Muscle of back (tissue), 13 donors: ENCODE measurements at places on chromosomes 2 and 18. TPM values are rescaled to one million over a fixed set of nuclear protein-coding genes. Genes with fewer than 3 reads are reported as not detected.

Gene RGPD8
- 3.2 TPM for polyA plus RNA-seq

Gene TSGA10
- 3.2 TPM for polyA plus RNA-seq

Gene SLC9A4
- not detected for polyA plus RNA-seq

Gene AQP12B
- 1.1 TPM for polyA plus RNA-seq

Gene MDH1B
- polyA plus RNA-seq = 0.30 TPM

Gene LCT
- not detected for polyA plus RNA-seq

Gene LRRTM4
- 1.6 TPM for polyA plus RNA-seq

Gene CBLN2
- polyA plus RNA-seq = 0.12 TPM

Gene CNDP1
- 0.50 TPM for polyA plus RNA-seq

Gene ALPP
- polyA plus RNA-seq = 0.08 TPM

Gene GRB14
- 2.3 TPM for polyA plus RNA-seq

DNA sequence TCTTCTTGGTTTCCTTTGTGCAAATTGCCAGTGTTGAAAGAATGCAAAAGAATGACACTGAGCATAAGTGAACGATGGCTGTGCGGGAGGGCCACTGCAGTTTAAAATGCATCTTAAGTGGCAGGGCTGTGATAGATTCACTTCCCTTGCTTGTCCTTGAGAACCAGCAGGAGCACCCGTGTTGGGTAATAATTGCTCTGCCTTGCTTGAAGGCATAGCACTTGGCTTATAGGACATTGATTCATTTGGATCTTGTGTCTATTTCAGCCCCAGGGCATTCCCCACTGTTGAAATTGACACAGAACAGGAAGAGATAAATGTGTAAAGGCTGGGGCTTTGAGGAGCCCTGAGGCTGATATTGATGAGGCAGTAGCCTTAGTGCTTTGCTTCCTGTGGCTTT is 1003.7 kb upstream of the GYPC start:
- DNase-seq = no peak

GRCh38 chr2:196534495-196534894 is 105.0 kb upstream of the CCDC150 start:
- no peak for DNase-seq

DNA sequence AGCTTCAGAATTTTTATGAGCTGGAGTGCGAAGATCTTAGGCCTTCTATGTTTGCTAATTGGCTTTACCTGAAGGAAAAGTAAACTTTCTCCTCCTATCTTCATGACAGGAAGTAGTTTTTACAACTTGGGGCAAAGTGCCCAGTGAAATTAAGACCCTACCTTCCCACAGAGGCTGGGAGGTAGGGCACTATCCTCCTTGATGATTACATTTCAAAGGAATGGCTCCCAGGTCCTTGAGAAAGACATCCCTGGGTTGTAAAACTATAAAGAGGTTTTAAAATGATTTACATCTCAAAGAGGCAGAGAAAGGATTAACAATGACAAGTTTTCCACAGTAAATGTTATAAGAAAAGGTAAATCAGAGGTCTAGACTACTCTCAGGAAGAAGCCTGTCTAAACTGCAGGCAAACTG is 155.8 kb downstream of the CDH7 start:
- no peak for DNase-seq

GRCh38 chr18:77108001-77108692 is 24.4 kb downstream of the MBP start:
- peak; percentile 90 for DNase-seq

DNA sequence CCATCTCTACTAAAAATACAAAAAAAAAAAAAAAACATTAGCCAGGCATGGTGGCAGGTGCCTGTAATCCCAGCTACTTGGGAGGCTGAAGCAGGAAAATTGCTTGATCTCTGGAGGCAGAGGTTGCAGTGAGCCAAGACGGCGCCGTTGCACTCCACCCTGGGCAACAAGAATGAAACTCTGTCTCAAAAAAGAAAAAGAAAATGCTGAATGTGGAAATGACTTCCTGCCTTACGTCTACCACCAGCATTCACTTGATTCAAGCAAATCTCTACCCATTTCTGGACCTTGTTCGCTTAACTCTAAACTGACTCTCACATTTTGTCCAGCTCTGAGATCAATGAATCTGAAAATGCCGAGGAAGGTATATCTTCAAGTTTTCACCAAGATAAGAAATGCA is 825.3 kb downstream of the TRIB2 start:
- no peak for DNase-seq

GRCh38 chr2:170152421-170152820 is 25.5 kb upstream of the MYO3B start:
- DNase-seq = no peak

DNA sequence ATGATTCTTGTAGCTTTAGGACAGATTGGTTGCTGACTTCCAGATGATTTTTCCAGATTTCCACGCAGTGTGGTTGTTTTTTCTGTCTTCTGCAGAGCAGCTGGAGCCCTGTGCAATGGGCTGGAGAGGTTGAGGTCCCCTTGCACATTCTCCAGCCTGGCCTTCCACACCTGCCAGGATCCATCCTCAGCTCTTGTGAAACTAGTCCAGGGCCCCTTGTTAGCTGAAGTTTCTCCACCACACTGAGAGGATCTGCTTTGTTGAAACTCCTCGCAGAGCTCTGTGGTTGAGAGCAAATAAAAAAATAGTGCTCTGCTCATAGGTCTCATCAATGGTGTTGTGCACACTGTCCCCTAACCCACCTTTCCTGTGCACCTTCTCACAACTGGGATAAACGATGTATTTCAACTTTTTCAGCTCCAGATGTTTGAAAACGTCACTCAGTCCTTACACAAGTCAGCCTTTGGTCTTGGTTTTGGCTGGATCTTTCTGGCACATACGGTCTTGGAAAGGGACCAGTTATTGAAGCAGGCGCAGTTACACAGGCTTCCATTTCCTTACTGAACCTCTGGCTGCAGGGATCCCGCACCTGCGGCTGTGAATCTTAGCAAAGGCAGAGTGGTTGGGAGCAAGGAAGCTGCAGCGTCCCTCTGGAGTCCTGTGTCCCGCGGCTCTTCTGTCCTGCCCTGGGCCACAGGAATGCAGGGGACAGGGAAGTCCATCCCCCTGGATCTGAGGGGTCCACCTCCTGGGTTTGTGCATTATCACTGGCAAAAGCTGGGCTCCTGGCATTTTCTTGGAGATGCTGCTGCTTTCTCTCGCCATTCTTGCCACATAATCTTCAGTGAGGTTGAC is 272.0 kb upstream of the DSEL start:
- DNase-seq = no peak

GRCh38 chr2:212958757-212959295 is 192.6 kb downstream of the IKZF2 start:
- DNase-seq = no peak

GRCh38 chr18:69689121-69689759 is 258.4 kb downstream of the CD226 start:
- DNase-seq = no peak

DNA sequence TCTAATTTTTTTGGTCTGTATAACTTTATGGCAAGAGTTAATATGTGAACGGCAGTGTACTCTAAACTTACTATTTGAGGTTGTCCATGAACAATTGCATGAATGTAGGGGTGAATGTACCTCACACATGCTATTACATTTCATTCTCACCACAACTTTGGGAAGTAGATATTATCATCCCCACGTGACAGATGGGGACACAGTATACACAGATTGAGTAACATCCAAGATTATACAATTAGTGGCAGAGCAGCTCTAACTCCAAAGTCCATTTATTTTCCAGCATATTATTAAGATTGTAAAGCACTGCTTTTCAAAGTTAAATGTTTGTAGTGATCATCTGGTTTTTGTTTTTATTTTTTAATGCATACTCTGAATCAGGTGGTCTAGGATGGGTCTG is 622.1 kb upstream of the ZEB2 start:
- DNase-seq = no peak

- DNase-seq = no peak
Observed at GRCh38 chr2:71863396-71863795, 284.3 kb downstream of the CYP26B1 start.

DNA sequence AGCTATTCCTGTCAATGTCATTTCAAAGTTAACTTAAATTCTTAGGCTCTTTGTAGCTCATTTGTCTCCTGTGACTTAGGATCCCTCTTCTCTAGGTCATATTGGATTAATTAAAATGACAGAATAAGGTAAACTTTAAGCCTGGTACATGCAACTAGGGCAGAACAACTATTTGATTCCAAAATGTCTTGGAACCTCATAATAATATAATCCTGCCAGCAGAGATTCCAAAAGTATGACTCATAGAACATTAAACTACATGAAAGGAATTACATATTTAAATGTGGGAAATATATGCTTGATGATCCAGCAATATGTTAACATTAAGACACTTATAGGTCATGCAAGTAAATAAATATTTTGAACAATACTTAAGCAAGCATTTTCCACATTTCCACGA is 63.3 kb downstream of the COL3A1 start:
- DNase-seq = peak; percentile 49

- no peak for DNase-seq
Observed at GRCh38 chr2:178863130-178863855, 56.1 kb upstream of the TTN start.

- no peak for DNase-seq
Observed at GRCh38 chr2:105822186-105822585, 77.5 kb downstream of the NCK2 start.

GRCh38 chr2:211737282-211737681 is 801.3 kb downstream of the ERBB4 start:
- DNase-seq = no peak

- DNase-seq = no peak
Observed at GRCh38 chr2:45119855-45120254, 110.6 kb upstream of the SIX2 start.

DNA sequence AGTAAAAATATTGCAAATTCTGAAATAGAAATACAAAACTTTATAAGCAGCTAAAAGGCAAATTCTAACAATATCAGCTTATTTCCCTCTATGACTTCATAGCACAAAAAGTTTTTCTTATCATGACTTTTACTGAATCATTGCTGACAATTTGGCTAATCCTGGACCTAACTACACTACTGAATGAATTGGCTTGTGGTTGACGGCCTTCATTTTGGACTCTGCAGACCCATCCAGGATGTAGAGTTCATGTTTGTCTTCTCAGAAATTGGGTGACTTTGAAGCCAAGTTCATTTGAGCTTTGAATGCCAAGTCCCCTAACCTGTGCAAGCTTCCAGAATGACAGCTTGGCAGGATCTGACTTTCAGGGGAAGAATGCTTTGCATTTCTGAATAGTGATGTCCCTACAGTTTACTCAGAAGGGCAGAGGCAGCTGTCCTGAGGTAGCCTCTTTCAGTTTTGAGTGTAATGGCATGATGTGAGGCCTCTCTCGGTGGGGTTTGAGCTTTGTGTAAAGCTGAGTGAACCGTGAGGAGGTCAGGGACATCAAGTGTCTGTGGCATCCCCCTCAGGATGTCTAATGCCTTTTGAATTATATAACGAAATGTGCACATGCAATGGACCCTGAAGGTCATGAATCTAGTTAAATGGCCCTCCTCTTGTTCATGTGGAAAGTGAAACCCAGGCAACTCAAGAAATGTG is 48.0 kb downstream of the EFEMP1 start:
- DNase-seq = no peak

- DNase-seq = no peak
Observed at GRCh38 chr2:199716807-199717586, 134.0 kb downstream of the FTCDNL1 start.

DNA sequence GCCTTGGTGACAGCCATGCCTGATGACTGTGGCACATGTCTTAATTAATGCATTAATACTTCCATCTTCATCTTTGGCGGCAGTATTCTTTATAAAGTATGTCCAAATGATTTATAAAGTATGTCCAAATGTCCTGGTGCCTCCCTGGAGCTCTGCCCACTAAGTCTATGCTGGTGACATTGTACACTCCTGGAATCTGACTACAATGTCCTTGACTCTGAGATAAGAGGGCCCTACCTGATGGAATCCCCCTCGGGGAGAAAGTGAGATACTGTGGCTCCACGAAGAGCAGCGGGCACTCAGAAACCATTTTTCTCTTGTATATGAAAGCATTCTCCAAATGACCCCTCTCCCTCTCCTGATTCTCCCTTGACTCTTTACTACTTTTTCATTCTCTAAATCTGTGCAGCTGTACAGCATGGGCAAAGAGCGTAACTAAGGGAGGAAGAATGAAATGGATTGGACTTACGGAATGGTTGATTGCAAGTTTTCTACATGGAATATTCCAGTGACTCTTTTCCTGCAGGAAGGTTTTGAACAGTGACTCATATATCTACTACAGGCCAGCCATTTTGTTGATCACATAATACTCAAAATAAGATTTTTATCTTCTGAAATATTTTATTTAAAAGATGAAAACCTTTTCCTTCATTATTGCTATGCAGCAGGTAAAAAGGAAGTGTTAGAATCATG is 17.3 kb downstream of the RAB12 start:
- no peak for DNase-seq

- DNase-seq = peak; percentile 21
Observed at GRCh38 chr2:52698408-52698807, 1069.2 kb upstream of the CHAC2 start.

GRCh38 chr2:234723400-234723799 is 226.5 kb upstream of the ARL4C start:
- no peak for DNase-seq

DNA sequence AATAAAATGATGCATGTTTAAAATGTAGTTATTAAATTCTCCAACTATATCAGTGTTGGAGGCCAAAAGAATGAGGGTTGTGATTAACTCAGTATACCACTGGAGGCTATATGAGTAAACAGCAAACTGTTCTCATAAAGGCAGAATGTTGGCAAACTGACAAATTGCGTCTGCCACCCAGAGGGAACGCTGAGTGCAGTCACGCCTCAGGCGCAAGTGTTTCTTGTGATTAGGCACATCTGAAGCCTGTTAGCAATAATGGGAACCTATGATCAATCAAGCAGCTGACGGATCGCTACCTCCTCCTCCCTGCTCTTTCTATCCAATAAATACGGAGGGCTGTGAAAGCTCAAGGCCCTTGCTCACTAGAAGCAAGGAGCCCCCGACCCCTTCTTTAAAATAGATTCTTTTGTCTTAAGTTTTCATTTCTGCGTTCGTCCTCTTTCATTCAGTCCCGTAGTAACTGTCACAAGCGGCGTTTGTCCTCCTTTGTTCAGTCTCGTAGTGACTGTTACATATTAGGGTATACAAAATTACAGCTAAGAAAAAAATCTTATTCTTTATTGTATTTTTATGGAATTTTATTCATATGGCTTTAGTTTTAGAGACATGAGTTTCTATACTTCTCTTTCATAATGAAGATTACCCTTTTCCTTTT is 16.3 kb upstream of the RMND5A start:
- peak; percentile 20 for DNase-seq

- no peak for DNase-seq
Observed at GRCh38 chr2:215769246-215769645, 244.1 kb downstream of the MREG start.

- no peak for DNase-seq
Observed at GRCh38 chr18:3140986-3141639, 78.7 kb downstream of the MYOM1 start.

- no peak for DNase-seq
Observed at GRCh38 chr2:151632993-151633565, 101.2 kb downstream of the NEB start.

- DNase-seq = no peak
Observed at GRCh38 chr2:180722551-180723239, 257.7 kb upstream of the UBE2E3 start.
